ENCODE measurements at places on chromosomes 1 and 21.
A peak's percentile ranks its signal among the peaks of the same experiment; 100 is the strongest.

- DNase-seq: peak; percentile 46
These were observed 49.2 kb downstream of the S100B start for GRCh38 chr21:46555678-46556077.

- DNase-seq: peak; percentile 72
These were observed 28.5 kb downstream of the MGST3 start for GRCh38 chr1:165659581-165659895.

DNA sequence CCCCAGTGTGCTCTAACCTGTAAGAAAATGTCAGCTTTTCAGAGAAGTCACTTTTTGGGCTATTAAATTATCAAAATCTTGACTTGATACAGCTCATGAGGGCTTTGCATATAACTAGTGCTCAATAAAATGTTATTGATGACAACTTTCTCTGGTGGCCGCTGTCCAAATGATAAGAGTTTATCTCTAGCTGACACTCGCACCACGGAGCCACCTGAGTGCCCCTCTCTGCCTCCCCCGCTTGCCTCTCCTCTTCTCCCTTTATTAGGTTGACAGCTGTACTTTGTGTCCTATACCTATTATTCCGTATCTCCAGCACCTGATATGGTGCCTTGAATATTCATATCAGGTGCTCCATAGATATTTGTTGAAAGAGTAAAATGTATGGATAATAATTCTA is 82.8 kb downstream of the PHTF1 start:
- DNase-seq: no peak

DNA sequence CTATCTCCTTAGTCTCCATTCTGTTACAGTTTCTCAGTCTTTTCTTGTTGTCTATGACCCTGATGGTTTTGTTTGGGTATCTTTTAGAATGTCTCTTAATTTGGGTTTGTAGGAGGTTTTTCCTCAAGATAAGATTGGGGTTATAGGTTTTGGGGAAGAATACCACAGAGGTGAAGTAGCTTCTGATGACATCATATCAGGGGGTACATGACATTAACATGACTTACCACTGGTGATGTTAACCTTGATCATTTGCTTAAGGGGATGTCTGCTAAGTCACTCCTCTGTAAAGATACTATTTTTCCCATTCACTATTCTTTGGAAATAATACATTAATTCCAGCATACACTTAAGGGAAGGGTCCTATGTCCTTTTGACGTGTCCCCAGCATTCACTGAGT is 11.9 kb downstream of the RAVER2 start:
- DNase-seq: no peak

GRCh38 chr1:100791586-100791985 is 72.0 kb downstream of the VCAM1 start:
- no peak for DNase-seq

- DNase-seq: no peak
These were observed 9.9 kb upstream of the DNTTIP2 start for GRCh38 chr1:93888900-93889299.

DNA sequence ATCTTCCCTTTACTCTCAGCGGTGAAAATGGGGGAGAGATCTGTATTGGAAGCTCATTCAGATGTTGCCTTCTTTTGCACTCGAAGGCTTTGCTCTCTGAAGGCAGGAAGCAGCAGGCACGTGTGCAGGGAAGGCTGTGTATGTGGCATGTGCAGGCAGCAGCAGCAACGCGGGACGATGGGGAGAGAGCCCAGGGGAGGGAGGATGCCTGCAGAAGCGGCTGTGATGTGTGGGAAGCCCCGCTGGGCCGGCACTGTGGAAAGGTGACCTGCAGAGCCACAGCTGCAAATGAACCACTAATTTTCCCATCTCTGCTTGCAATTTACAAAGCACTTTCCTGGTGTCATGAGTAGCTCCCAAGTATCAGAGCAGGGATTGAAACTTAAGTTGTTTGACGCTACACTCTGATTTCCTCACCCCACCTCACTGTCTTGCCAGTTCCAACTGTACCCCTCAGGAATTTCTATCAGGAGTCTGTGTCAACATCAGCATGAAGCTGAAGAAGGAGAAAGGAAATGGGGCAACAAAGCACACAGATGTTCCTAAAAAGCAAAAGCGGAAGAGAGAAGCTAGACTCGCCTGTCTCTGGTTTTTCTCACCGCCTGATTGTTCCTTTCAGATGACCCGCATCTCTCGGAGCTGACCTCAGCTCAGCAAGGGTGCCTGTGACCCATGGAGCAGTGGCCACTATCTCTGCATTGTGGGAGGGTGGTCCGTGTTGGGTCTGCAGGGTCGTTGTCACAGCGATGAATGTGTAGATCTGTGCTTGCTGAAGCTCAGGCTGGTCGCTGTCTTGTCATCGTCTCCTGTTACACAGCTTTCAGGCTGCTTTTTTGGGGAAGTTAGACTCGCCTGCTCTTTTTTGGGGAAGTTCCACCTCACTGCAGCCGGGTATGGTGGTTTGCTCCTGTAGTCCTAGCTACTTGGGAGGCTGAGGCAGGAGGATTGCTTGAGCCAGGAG is 156.1 kb downstream of the KIF26B start:
- peak; percentile 81 for DNase-seq

DNA sequence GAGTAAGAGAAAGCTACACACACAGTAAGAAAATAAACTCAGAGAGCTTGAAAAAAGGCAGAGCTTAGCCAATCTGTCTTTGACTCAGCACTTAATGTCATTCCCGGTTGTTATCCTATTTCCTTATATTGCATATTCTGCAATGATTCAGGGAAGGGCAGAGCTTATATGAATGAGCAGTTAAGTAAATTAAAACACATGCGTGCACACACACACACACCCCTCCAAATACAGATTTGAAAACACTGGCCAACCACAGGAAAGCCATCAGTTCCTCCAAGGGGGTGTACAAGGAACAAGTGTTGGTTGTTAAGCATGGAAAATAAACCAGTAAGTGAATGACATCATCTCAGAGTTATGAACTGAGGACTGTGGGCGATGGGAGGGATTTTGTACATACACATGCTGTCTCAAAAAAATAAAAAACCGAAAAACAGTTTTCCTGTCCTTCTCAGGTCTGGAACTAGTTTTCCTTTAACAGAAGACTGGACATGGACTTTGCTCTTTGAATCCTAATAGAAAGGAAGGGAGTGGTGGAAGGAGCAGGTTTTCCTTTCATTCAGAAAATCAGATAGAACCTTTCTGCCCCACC is 1.0 kb downstream of the IQGAP3 start:
- no peak for DNase-seq

- no peak for DNase-seq
These were observed 104.4 kb downstream of the UCHL5 start for GRCh38 chr1:192954705-192955265.

GRCh38 chr1:36156329-36157114 is 562 bp downstream of the MAP7D1 start:
- DNase-seq: peak; percentile 90

GRCh38 chr1:167184081-167184480 is 36.6 kb upstream of the POU2F1 start:
- DNase-seq: no peak

DNA sequence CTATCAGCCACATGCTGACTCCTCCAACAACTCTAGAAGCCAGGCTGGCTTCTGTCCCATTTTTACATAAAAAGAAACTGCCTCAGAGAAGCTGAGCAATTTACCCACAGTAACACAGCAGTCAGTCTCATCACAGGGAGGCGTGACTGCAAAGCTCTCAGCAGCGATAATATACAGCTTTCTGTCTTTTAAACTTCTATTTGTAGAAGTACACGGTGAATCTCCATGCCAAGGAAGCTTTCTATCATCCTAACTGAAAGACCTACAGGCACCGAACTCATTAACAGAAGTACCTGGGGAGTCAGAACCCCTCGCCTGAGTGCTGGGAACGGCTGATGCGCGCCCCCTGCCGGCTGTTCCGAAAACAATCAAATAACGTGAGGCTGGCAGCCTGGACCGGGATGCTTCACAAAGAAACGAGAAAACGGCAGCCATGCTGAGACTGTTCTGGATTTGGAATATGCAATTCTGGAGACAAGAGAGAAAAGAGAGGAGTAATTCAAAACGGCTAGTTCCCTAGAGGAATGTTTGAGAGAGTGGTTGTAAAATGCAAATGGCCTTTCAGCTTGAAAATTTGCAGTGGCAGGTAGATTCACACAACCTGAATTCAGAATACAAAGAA is 43.5 kb upstream of the RAB4A start:
- DNase-seq: peak; percentile 93

- no peak for DNase-seq
These were observed 352.4 kb downstream of the NTNG1 start for GRCh38 chr1:107493111-107493716.

- DNase-seq: no peak
These were observed 61.2 kb downstream of the NRIP1 start for GRCh38 chr21:15003463-15004135.

DNA sequence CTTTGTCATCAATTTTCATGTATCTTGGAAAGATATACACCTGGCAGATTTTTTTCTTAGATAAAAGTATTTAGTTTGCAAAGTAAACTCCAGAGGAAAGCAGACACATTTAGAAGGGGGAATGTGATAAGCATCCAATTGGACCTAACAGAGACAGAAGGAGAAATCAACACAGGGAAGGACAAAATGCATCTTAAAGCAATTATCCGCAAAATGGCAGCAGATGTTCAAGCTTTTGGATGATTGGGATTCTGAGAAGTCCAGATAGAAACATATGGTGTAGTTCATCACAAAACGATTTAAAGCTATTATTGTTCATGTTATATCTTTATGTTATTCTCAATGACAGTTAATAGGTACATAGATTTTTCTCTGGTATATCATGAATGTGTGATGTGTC is 1153.1 kb upstream of the B3GALT2 start:
- DNase-seq: no peak

- DNase-seq: peak; percentile 95
These were observed 14.8 kb upstream of the WASF2 start for GRCh38 chr1:27504588-27505419.

- DNase-seq: no peak
These were observed 28.8 kb downstream of the ARHGEF10L start for GRCh38 chr1:17568014-17568900.

- peak; percentile 37 for DNase-seq
These were observed 395.8 kb upstream of the VAMP3 start for GRCh38 chr1:7375329-7375728.

- DNase-seq: no peak
These were observed 21.8 kb downstream of the TGFBR3 start for GRCh38 chr1:91864017-91864700.

DNA sequence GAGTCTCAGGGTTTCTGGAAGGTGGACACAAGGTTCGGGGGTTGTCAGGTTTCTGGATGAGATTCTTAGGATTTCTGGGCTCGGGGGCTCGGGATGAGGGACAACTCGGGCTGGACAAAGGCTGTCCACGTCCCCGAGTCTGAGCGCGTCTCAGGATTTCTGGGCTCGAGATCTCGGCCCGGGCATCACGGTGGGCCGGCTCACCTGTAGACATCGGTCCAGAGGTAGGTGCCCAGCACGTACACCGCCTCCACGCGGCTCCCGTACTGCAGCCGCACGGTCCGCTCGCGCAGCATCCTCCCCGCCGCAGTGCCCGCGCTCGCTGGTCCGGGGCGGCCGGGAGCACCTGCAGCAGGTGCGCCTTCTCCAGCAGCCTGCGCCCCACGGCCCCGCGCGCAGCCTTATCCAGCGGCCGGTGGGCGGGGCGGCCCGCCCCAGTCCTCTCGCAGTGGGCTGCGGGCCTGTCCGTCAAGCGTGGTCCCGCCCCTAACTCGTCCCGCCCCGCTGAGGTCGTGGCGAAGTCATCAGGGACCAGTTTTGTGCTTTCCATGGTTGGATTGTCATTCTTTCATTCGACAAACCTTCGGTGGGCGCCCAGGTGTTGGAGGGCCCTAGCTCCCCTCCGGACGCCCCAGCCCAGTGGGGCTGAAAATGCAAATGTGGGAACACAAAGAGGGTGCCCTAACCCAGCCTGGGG is at the start of gene PADI2:
Gene PADI2 (minus strand): TSS at position 376 of the 697 bp plus-strand sequence. CDS start 80 bp downstream, at position 296.
- peak; percentile 85 for DNase-seq

- DNase-seq: no peak
These were observed 57.7 kb upstream of the LRRC7 start for GRCh38 chr1:69510026-69510425.

DNA sequence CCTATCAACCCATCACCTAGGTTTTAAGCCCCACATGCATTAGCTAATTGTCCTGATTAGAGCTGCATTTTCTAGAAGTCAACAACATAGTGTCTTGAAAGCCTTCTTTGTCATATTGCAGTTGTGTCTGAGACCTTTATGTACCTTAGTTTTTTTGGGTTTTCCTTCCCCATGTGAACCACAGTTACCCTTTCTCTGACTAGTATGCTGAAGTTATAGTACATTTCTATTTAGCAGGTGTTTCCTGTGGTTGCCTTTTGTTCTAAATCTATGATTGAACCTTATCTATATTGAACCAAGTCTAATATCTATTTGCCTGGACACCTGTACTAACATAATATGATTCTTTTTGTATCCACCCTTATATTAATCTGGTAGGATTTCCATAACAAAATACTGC is 135.6 kb downstream of the ST6GALNAC3 start:
- no peak for DNase-seq

GRCh38 chr1:185663771-185664296 is 70.4 kb upstream of the HMCN1 start:
- no peak for DNase-seq

- no peak for DNase-seq
These were observed 11.2 kb downstream of the OR2W3 start for GRCh38 chr1:247906504-247907047.

GRCh38 chr1:104761961-104762570 is 1012.4 kb downstream of the AMY1C start:
- DNase-seq: no peak
